ENCODE measurements at places on chromosomes 7 and 10.

DNA sequence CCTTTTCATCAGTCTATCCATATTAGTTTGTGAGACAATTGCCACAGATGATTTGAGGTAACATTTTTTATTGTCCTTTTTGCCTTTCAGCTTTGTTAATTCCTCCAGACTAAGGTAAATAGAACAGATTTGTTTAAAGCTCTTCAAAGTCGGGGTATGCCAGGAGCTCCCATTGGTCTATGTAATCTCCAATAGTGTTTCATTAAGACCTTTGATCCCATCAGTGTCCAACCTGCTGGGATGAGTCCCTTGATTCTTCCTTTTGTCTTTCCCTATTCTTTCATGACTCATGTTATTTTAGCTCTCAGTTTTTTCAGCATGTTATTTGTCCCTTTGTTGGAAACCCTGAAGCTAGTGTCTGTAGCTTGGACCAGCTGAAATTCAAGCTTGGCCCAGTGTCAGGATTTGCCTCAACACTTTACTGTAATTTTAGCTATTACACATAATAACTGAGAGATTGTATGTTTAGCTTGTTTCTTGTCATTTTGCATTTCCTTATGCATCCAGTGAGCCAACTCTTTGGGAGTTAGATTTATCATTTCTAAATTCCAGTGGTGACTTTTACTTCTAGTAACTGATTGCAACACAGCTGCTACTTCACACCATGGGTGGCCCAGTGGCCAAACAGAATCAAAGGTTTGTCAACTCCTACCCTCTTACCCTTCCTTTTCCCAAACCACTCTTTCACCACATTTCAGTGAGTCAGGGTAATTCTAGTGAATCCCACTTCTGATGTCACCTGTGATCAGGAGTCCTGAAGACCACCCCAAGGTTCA is 15.3 kb downstream of the AGBL3 start:
- DNase-seq = no peak

- DNase-seq = no peak
Measured at GRCh38 chr10:49736564-49737113, 25.5 kb downstream of the OGDHL start.

DNA sequence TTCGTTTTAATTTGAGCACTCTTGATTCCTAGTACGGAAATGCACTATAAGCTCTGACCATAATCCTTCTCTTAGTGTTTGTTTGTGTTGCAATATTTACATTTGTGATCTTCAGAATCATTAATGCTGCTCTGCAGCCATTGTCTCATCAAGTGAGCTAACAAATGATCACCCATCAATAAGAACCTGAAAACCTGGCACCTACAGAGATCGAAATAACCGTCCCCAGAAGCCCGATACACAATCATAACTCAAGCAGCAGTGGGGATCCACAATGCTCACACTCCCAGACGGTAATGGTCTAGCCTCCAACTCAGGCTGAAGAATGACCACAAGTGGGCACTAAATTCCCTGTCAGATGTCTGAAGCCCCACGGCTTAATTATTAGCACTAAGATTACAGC is 156.0 kb upstream of the NFE2L3 start:
- DNase-seq = no peak

DNA sequence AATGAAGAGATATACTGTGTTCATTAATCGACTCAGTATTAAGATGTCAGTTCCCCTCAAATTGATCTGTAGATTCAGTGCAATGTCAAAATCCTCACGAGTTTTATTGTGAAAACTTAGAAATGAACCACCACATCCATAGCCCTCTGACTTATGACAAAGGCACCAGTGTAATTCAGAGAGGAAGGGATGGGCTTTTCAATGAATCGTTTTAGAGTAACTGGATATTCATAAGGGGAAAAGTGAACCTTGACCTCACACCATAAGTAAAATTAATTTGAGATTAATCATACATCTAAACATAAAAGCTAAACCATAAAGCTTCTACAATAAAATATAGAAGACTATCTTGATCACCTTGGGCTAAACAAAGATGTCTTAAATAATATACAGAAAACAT is 128.1 kb downstream of the ELFN1 start:
- DNase-seq = no peak

- DNase-seq = peak; percentile 29
Measured at GRCh38 chr10:6501931-6502330, 78.1 kb downstream of the PRKCQ start.

GRCh38 chr10:71569775-71570588 is 149.6 kb downstream of the C10orf105 start:
- DNase-seq = peak; percentile 42

- peak; percentile 54 for DNase-seq
Measured at GRCh38 chr7:112938863-112939573, 147.6 kb downstream of the GPR85 start.

- peak; percentile 86 for DNase-seq
Measured at GRCh38 chr10:43816351-43817321, 168.0 kb upstream of the ZNF32 start.

DNA sequence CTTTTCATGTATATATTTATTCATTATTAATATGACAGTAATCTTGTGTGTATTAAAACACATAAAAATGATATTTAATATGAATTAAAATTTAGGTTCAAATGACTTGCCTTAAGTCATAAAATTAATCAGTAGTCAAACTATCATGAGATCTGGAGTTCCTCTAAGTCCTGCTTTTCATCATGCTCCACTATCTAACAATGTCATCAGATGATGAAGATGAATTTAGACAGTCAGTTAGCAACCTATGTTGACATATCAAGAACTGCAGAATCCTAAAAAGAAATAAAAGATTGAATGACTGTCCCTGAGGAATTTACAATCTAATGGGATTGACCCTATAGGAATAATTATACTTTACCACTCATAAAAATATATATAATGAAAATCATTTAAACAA is 7.1 kb downstream of the CABCOCO1 start:
- no peak for DNase-seq

GRCh38 chr7:94654783-94655125 is 1.2 kb downstream of the SGCE start:
- DNase-seq = no peak

DNA sequence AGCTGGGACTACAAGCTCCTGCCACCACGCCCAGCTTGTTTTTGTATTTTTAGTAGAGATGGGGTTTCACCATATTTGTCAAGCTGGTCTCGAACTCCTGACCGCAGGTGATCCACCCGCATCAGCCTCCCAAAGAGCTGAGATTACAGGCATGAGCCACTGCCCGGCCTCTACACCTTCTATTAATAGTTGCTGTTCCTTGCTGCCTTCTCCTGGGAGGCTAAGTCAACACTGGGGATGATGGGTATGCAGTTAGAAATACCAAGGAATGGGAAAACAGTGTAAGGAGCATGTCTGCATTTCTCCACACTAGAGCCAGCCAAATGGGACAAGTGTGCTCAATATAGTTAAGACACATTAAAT is 97.3 kb upstream of the PDLIM1 start:
- DNase-seq = no peak

- DNase-seq = no peak
Measured at GRCh38 chr10:59954296-59954695, 47.9 kb upstream of the CCDC6 start.

DNA sequence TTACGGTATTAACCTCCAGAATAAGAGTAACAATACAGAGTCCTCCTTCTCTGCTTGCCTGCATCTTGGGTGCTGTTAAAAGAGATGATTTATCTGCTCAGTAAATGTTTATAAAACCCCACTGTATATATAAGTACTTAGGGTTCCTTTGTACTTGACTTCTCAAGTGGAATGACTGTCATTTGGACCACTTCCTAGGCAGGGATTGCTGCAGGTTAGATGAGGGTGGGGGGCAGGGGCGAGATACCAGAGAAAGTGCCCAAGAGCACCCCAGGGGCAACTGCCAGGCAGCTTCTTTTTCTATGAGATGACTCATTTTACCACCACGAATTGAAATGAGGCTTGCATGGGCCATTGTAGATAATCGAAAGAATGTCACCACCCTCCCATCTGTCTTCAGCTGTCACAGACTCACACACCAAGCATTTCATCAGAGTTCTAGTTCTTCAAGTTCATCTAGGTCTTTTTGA is 421.9 kb upstream of the GALNT17 start:
- DNase-seq = peak; percentile 99
